ENCODE measurements at places on chromosomes 7 and 10.

DNA sequence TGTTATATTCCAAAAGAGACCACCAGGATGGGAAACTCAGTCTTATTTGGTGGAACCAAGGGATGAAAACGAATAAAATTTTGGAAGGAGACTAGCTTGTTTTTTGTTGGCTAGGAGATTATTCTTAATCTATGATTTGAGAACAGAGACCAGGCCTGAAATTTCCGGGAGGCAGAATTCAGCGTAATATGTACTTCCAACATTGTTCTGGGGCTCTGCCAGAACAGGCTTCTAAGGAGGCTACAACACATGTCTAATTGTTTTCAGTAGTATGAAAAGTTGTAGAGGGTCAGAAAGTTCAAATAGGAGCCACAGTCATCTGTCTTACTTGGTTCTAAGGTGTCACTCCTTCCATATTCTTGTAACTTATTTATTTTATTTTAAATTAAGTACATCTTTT is 1.7 kb downstream of the DDX21 start:
- DNase-seq, result no peak

DNA sequence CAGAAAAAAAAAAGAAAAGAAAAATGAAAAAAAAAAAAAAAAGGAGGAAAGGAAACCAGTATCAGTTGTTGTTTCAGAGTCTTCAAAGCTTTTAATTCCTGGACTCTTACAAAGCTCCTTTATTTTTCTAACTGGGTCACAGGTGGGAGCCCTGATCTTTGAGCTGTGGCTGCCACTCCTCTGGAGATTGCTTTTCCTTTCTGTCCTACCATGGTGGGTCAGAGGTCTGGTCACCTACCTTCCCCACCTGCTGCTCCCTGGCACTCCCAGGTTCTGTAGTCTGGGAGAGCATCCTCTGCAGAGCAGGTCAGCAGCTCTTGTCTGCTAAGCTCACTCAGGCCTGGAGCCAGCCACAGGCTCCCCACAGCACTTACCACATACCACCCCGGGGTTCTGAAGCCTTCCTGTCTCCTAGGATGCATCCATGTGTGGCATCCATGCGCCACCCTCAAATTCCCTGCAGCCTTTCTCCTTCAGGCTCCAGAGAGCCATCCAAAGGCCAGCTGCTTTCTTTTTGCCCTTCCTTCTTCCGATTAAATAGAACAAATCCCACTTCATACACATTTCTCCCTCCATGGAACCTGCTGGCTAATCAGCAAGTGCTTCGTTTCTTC is 73.2 kb upstream of the TPK1 start:
- DNase-seq, result no peak

DNA sequence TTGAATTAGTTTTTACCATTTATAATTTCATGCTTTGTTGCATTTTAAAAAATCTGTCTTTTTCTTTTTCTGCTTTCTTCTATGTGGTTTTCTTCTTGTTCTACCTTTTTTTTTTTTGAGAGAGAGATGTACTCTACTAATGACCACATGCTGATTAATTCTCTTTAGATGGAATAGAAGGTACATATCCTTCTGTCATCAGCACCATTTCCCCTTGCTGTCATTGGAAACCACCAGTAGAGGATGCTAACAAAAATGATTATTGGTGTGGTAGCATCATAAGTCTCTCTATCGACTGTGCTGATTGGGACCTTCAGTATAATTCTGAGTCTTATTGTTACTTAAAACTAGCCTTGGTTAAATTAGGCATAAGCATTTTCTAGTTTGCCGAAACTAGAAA is 3.6 kb downstream of the ZEB1 start:
- peak; percentile 37 for DNase-seq

- DNase-seq, result no peak
Measured at GRCh38 chr10:21022821-21023220, 125.7 kb upstream of the NEBL start.

DNA sequence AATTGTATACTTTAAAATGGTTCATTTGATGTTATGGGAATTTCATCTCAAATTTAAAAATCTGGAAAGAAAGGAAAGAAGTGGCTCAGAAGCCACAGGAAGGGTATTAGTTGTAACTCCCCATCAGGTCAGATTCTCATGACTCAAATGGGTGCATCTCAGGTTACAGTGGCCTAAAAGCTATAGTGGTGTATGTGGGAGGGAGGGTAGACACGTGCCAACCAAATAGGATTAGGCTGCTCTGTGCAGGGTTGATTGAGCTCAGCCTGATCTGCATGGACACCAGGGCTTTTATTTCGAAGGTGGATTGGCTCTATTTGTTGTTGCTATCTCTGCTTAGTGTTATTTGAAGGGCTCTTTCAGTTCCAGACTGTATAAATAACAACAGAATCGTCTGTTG is 121.5 kb upstream of the PRR15 start:
- DNase-seq, result peak; percentile 35

DNA sequence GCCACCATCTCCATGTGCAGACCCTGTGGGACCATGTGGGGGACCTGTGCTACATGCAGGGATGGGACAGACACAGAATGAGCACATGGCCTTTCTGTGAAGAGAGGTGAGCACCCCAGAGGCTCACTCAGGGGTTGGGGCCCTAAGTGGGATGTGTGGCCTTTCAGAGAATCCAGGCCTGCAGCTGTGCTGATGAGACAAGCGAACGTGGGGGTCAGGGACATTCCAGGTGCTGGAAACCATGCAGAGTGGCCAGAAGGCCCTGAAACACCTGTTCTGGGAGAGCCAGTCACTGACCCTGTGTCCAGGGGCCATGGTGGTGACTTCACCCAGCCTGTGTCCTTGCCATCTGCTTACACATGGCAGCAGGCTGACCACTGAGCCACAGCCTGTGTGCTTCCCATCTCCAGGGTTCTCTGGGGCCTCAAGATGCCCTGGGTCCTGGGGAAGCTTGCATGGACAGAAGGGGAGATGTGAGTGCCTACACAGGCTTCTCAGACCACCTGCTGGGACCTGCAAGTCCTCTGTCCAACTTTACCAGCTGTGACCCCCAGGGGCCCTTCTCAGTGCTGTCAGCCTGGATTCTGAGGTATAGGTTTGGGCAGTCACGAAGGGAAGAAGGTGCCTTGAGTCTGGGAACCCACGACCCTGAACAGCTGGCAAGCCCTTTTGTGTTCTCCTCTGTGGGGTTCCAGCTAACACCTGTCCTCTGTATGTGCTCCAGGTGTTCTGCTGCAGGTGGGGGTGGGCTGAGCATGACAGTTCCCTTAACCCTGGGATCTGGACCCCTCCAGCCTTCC is 17.6 kb downstream of the RAMP3 start:
- no peak for DNase-seq

DNA sequence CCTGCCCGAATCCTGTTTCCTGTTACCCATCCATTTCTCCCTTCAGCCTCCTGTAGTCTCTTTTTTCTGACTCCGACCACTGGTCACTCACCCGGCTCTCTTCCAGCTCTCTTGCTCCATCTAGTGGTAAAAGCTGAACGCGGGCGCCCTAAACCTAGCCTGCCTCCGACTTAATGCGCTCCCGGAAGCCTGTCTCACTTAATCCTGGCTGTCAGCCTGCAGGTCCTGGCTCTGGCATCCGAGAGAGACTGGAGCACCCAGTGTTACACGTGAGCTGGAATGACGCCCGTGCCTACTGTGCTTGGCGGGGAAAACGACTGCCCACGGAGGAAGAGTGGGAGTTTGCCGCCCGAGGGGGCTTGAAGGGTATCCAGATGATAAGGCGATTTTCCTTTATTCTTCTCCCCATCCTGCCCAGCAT is 10.3 kb downstream of the SUMF2 start:
- DNase-seq, result peak; percentile 66

- DNase-seq, result peak; percentile 75
Measured at GRCh38 chr7:16063716-16064675, 357.3 kb downstream of the CRPPA start.

DNA sequence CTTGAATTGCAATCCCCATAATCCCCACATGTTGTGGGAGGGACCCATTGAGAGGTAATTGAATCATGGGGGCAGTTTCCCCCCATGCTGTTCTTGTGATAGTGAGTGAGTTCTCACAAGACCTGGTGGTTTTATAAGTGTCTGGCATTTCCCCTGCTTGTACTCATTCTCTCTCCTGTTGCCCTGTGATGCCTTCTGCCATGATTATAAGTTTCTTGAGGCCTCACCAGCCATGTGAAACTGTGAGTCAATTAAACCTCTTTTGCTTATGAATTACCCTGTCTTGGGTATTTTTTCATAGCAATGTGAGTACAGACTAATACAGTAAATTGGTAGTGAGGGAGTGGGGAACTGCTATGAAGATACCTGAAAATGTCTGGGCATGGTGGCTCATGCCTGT is 65.0 kb downstream of the ANKRD7 start:
- no peak for DNase-seq

GRCh38 chr7:151756076-151756731 is 120.7 kb downstream of the PRKAG2 start:
- peak; percentile 65 for DNase-seq

DNA sequence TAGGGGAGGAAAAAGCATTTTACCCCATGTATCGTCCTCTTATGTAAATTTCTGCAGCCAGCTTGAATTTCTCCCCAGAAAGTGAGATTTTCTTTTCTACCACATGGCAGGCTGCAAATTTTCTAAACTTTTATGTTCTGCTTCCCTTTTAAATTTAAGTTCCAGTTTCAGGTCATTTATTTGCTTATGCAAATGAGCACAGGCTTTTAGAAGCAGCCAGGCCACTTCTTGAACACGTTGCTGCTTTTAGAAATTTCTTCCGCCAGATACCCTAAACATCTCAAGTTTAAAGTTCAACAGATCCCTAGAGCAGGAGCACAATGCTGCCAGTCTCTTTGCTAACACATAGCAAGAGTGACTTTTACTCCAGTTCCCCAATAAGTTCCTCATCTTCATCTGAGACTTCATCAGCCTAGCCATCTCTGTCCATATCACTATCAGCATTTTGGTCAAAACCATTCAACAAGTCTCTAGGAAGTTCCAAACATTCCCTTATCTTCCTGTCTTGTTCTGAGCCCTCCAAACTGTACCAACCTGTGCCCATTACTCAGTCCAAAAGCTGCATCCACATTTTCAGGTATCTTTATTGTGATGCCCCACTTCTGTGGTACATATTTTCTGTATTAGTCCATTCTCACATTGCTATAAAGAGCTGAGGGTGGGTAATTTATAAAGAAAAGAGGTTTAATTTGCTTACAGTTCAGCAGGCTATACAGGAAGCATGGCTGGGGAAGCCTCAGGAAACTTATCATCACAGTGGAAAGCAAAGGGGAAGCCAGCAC is 16.3 kb downstream of the EZH2 start:
- no peak for DNase-seq

DNA sequence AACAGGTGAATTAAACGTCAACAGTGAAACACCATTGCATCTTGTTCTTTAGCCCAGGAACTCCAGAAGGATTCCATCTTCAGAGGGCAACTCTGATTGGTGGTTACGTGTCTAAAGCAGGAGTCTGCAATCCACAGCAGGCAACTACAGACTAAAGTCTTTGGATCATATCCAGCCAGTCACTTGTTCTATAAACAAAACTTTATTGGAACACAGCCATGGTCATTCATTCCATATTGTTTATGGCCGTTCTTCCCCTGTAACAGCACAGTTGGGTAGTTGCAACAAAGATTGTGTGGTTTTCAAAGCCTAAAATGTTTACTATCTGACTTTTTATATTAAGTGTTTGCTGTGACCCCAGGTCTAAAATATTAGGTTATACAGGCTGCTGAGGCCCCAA is 94.7 kb upstream of the IMMP2L start:
- peak; percentile 21 for DNase-seq

- no peak for DNase-seq
Measured at GRCh38 chr7:156305351-156305750, 335.2 kb upstream of the RNF32 start.

GRCh38 chr10:29472301-29473086 is 162.3 kb downstream of the SVIL start:
- no peak for DNase-seq

GRCh38 chr10:94193466-94193924 is 169.2 kb downstream of the NOC3L start:
- peak; percentile 85 for DNase-seq

DNA sequence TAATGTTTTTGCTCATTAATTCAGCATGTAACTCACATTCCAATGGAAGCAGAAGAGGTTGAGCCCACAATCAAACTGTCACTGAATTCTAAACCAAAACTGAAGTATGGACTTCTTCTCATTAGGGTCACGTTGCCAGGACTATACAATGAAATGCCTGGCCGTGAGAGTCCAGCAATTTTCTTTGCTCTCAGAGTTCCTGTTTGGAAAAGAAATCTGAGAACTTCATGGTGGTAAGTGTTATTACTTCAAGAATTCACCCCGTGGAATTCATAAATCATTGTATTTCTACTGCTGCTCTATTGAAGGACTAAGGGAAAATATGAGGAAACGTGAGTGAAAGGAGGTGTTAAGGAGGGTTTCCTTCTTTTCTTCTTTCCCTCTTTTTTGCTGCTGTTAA is 441.8 kb upstream of the AKR1E2 start:
- DNase-seq, result peak; percentile 84

DNA sequence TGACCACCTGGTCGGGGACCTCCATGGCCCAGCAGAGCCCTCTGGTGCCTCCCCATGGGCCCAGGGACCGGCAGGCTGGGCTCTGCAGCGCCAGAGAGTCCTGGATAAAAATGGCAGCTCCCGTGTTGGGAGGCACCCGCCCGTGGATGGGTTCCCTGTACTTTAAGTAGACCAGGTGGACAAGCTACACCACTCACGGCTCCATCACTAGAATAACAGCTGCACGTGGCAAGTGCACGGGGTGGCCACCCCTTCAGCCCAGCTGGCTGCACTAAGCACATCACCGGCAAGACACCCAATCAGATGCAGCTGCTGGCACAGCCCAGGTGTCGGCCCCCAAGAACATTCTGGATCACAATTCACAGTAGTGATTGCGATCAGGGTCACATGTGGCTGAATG is 69.8 kb downstream of the DIP2C start:
- DNase-seq, result no peak

GRCh38 chr10:6038071-6038631 is 24.0 kb downstream of the IL2RA start:
- no peak for DNase-seq

DNA sequence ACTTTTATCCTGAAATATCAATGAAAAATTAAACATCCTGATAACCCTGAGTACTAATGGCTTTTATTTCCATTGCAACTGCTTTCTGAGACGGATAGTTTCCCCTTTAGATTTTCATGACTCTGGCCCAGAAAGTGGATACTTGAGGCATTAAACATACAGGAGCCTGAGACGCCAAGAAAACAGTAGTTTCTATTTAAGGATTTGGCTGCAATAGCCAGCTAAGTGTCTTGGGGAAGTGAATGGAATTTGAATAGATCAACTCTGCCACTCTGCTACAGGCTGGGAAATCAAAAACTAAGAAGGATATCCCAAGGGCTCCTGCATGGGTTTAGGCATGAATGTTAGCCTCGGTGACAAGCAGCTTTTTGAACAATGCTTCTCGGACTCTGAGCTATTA is 24.7 kb upstream of the GPAM start:
- DNase-seq, result no peak

DNA sequence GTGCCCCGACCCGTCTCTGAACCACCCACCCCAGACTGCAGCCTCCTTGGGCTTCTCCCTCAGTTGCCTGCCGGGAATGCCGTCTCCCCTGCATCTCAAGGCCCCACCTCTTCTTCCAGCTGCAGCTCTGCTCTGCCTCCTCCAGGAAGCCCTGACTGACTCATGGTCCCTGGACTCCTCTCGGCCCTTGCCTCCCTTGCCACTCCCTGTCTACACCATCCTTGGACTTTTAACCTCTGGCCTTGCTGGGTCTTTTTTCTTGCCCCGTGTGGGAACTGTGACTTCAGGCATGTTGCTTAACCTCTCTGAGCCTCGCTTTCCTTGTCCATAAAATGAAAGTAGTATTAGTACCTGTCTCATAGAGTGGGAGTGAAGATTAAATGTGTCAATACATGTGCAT is 56.3 kb downstream of the C10orf105 start:
- no peak for DNase-seq

- DNase-seq, result no peak
Measured at GRCh38 chr10:117626228-117626627, 83.7 kb downstream of the EMX2 start.
